NCI-H1092 (cell line): ENCODE measurements at places on chromosomes 5 and 9.

DNA sequence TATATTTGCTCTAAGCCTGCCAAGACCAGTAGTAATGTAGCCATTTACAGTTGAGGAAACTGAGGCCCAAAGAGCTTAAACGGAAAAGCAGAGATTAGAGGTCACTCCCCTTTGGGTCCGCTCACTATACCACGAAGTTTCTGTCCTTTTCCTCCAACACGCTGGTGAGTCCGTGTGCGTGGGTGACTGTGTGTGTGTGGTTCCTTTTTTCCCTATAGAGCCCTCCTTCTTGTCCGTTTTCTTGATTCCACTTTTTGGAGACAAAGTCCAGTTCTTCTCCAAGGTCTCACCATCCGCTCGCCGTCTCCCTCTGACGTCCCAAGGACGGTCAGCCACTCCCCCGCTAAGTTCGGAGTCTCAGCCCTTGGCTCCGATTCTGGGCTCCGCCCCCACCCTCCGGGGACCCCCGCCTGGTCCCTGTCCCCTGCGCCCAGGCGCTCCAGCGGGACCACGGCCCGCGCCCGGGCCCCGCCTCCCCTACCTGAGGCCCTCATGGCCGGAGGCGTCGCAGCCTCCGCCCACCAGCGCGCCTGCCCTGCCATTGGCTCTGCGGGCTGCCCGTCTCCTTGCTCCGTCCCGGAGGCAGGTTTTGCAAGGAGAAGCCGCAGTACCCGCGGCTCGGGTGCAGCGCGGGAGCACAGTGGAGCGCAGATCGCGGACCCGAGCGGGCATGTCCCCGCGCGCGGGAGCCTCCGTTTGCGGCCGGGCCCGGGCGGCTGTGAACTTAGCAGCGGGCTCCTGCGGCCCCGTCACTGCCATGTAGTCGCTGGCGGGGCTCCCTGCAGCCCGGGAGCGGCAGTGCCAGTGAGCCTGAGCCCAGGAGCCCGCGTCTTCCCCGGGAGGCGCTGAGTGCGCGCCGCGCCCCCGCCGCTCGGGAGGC is at the start of gene MAST4:
TSS of gene MAST4 (plus strand) at position 638 of the 880 bp plus-strand sequence. CDS start 263 bp downstream, outside the sequence.
- DNase-seq = peak; percentile 73

DNA sequence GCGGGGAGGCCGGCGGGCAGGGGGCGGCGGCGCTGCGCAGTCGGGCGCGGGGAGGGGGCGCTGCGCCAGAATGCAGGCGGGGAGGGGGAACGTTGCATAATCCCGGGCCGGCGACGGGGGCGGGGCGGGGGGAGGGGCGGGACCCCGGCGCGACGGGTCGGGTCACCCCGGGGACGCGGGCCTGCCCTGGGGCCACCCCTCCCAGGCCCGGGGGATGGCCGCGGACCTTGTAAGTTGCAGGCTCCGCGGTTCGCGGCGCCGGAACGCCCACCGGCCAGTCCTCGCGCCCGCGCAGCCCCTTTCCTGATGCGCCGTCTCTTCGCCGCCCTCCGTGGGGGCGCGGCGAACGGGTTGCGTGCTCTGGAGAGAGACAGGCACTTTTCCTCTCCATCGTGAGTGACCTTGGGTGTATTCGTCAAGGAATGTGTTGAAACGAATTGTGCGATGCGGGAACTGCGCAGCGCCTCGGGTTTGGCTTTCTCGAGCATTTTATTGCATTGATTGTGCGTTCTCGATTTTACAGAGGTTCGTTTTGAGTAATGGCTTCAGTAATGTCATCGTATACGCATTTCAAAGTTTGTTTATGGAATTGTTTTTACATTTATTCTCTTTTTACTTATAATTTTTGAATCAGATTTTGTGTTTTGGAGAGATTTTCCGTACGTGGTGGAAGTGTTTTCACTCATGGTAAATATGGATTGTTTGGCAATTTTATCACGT is 802 bp downstream of the SPIN1 start:
- DNase-seq = peak; percentile 49

GRCh38 chr5:88489364-88489763 is 220.7 kb upstream of the TMEM161B start:
- no peak for DNase-seq

DNA sequence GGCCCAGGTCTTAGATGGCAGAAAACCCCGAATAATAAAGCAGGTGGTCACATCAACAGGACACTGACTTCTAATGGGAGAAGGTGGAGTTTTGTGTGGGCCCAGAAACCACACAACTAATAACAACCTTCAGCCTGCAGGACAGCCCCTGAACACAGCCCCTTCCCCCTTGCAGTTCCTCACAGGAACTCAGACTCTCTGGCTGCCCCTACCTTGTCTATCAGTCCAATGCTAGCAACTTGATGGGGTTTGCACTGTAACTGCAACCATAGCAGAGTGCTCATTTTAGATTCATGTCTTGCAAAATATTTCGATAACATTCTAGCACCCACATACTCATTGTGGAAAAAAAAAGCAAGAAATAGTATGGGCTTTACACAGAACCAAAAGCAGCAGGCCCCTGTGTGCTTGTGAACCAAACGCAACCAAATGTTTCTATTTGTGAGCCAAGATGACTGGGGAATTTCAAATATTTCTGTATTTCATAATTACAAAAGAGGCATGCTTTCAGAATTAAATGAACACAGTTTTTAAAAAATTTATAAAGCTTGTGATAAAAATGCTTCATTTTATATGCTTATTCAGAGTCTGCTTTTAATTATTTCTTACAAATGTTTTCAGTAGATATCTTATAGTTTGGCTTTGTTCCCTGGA is 62.7 kb upstream of the PDE4D start:
- DNase-seq = no peak

DNA sequence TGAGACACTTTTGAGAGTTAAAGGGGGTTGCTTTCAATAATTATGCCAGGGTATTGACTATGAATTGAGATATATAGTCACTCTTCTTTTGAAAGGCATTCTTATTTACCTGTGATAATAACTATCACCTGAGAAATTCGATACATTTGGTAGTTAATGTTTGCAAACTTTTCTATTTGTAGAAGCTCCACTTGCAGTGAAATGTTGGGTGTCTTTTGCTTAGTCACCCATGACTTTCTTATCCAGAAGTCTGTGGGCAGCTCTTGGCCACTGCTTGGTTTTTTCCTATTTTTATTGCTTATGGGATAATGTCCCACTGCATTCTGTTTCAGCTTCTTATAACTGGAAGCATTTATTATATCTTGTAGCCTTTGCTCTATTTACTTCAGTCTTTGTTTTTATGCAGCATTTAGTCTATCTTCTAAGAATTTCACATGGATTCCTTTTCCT is 3.9 kb downstream of the MACIR start:
- DNase-seq = no peak

DNA sequence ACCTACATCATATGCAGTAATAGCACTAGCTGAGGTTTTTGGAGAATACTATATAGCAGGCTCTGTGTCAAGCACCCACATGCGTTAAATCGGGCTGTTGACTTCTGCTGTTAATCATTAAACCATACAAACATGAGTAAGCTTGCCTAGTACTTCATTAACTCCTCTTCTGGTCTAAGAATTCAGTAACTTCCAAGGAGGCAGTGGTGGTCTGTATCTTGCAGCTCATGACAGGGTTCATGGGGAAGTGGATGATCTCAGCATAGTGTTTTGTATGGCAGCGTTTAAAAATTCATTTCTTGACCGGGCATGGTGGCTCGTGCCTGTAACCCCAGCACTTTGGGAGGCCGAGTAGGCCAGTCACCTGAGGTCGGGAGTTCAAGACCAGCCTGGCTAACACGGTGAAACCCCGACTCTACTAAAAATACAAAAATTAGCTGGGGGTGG is at the start of gene HAVCR1:
TSS of gene HAVCR1 (minus strand) at position 24 of the 447 bp plus-strand sequence. CDS start 1,173 bp downstream, outside the sequence.
- DNase-seq = no peak

GRCh38 chr5:32771037-32771436 is 59.9 kb downstream of the NPR3 start:
- no peak for DNase-seq
